ENCODE measurements at places on chromosomes 2 and 18.

DNA sequence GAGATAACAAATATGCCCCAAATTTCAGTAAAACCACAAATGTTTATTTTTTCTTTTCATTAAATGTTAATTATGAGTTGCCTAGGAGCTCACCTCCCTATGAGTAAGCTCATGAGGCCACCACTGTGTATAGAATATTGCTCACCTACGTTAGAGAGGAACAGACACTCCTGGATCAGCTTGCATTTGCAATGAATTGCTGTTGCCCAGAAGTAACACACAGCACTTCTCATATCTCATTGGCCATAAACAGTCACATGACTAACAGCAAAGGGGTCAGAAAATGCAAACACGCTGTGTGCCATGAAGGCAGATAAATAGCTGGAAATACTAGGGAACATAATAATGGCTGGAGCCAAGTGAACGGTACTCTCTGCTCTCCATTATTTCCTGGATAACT, 89.0 kb upstream of the GALNT5 start:
- no peak for DNase-seq

- DNase-seq = no peak
Observed at GRCh38 chr2:187233811-187234210, 214.2 kb downstream of the CALCRL start.

DNA sequence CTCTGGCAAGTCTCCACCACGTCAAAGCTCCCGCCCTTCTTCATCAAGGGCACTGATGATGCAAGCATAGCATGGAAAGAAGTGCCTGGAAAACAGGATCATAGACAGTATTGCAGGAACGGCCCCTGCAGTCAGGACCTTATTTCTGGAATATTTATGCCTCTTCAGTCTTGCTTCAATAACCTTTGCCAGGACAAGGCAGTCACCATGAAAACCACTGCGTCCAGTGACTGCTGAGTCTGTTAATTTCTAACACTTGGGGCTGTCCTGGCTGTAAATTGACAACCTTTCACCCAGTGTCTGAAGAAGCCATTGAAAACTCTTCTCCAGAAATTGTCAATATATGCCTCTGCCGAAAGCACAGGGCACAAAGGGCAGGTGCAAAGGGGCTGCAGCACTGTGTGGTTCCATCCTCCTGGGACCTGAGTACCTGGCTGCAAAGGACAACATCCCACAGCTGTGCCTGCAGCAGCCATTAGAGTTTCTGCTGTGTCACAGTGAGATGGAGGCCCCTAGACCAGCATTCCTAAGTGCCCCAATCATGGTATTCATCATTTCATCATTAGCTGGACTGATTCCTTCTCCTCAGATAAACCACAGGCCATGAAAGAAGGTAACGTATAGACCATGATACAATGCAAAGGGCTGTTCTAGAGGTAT, 819.6 kb downstream of the RNF144A start:
- no peak for DNase-seq

- no peak for DNase-seq
Observed at GRCh38 chr2:47073641-47074040, 81.5 kb downstream of the STPG4 start.

- no peak for DNase-seq
Observed at GRCh38 chr18:49739275-49739674, 74.1 kb downstream of the ACAA2 start.

DNA sequence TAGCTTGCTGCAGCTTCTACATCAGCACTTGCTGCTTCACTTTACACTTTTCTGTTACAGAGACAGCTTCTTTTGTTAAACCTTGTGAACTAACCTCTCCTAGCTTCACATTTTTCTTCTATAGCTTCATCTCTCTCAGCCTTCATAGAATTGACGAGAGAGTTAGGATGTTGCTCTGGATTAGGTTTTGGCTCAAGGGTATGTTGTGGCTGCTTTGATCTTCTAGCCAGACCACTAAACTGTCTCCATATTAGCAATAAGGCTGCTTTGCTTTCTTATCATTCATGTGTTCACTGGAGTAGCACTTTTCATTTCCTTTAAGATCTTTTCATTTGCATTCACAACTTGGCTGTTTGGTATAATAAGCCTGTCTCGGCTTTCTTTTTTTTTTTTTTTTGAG, 46.3 kb upstream of the GRB14 start:
- peak; percentile 7 for DNase-seq

DNA sequence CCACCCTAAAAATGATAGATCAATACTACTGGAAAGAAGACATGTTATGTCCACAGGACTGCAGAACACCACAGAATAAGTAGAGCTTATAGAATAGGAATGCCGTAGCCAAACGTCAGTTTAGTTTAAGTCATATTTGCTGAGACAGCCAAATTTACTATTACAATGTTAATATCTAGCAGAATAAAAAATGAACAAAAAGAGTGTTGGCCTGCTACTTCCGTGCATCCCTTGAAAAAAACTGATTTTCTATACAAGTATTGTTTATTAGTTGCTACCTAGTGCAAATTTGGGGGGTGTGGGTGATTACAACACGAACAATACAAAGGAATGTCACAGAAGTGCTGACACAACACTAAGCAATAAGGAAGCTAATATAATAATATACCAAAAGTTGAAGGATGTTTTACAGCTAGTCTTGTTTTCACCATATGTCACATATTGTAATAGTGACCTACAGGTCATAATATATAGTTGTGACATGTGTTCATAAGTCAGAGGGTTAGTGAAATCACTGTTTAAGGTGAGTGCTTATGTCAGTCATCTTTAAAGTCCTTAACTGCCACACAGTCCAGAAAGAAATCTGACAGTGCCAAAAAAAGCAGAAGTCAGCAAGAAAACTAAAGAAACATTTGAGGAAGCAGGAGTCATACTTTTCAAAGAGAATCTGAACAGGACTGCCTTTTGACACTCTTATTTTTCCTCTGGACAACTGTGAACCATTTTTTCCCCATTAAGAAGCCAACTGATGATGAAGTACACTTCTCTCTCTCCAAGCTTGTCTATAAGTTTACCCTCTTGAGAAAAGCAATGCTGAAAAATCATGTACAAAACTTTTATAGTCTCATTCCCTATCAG, 376.4 kb downstream of the ZEB2 start:
- no peak for DNase-seq

GRCh38 chr18:11305507-11305906, 156.1 kb upstream of the PIEZO2 start:
- DNase-seq = no peak

GRCh38 chr2:42859006-42859552, 66.7 kb upstream of the HAAO start:
- DNase-seq = peak; percentile 84

DNA sequence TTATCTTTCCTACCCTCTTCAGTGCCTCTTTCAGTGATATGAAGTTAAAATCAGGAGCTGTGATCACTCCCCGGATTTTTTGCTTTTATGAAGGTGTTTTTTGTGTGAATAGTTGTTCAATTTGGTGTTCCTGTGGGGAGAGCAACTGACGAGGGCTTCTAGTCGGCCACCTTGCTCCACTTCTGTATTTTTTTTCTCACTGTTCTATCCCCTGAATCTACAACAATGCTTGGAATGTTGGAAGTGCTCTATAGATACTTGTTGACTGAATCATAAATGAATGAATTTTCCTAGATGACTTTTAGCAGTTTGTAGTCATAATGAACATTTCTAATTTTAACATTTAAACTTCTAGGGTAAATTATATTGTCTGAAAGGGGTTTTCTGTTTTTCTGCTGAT, 247.3 kb downstream of the ZNF385B start:
- no peak for DNase-seq

- no peak for DNase-seq
Observed at GRCh38 chr18:25614168-25614567, 262.2 kb upstream of the ZNF521 start.

DNA sequence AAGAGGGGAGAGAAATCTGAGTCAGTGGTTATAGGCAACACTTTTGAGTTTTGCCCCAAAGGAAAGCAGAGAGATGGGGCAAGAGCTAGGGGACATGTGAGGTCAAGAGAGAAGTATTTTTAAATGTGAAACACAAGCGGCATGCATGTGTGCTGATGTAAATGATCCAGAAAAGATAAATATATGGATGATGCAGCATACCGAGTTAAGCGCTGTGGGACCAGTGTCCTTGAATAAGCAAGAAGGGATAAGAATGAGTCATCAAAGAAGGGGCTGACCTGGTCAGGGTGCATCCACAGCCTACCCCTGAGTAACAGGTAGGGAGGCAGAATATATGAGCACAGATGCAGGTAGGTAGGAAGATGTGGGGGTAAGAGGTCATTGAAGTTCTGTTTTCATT, 180.9 kb downstream of the TRABD2A start:
- no peak for DNase-seq

GRCh38 chr18:32893915-32894314, 121.1 kb upstream of the KLHL14 start:
- no peak for DNase-seq

- no peak for DNase-seq
Observed at GRCh38 chr2:12080360-12080759, 333.9 kb downstream of the LPIN1 start.

DNA sequence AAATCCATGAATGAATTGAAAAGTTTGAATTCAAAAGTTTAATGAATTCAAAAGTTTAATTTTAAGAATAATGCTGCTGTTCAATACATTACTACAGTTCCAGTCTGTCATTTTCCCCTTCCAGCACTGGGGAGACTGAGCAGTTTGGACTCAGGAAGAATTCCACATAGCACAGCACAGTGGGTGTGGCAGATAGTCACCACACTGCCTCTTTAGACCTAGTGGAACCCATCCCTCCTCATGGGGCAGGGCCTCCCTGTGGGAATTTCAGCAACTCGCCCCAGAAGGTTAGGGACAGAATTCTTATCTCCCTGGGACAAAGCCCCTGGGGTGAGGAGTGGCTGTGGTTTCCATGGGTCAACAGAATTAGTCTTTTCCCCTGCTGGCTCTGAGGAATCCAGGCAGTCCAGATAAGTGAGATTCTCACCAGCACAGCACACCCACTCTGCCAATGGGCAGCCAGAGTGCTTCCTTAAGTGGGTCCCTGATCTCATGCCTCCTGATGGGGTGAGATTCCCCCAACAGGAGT, 442.0 kb upstream of the SYT4 start:
- no peak for DNase-seq

DNA sequence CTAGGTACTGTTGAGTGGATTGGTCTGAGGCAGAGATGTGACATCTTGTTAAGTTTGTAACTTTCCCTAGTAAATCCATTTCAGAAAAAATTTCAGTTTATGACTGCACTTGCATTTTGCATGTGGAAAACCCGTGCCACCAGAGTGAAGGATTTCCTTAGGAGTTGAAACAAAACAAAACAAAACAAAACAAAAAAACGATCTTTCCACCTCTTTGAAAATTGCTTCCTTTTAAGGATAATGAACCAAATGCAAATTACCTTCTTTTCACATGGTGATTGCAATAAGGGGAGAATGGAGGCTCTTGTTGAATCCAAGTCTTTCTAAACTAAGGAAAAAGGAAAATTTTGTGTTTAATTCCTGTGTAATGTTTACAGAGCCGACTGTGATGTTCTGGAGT, 43.2 kb downstream of the PHLPP1 start:
- no peak for DNase-seq

- DNase-seq = no peak
Observed at GRCh38 chr2:195961873-195962272, 106.8 kb downstream of the DNAH7 start.

- no peak for DNase-seq
Observed at GRCh38 chr2:80363330-80363729, 58.8 kb upstream of the LRRTM1 start.

DNA sequence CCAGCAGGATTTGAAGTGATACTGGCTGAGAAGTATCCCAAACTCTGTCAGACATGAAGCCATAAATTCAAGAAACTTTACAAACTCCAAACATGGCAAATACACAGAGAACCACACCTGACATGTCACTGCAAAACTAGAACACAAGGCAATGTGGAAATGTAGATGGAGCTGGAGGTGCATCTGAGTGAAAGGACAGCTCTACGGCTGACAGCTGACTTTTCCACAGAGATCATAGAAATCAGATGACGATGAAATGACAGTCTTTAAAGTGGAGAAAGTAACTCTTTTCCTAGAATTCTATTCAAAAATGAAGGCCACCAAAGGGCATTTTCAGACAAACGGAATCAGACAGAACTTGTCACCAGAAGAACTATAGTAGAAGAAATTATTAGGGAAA, 97.5 kb downstream of the LDLRAD4 start:
- no peak for DNase-seq

DNA sequence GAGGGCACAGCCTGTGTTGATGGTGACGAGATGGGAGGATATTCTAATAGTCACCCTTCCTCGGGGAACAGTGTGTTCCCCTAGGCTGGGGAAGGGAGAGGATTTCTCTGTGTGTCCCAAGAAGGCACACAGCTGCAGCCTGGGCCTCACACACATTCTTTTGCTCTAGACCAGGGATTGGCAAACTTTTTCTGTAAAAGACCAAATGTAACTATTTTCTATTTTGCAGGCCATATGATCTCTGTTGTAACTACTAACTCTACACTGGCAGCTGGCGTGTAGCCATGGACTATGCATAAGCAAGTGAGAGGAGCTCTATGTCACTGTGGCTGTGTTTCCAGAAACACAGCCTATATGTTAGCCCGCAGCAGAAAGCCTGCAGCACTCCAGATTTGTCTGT, 65.8 kb downstream of the ARHGAP28 start:
- no peak for DNase-seq

DNA sequence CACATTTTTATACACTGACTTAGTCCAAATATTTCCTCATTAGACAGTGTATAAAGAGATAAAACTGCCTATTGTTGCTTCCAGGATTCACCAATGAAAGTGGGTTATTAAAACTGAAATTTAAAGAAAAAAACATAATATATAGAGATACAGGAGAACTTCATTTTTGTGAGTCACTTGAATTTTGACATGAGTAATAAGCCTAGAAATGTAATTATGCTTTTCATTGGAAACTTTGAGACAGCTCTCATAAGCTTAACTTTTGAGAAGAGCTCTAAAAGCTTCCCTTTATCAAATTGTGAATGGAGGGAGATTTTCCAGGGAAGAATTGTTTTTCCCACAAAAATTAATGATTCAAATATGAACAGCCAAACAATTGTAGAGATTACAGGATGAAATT, 14.1 kb downstream of the DYNC2LI1 start:
- DNase-seq = no peak

DNA sequence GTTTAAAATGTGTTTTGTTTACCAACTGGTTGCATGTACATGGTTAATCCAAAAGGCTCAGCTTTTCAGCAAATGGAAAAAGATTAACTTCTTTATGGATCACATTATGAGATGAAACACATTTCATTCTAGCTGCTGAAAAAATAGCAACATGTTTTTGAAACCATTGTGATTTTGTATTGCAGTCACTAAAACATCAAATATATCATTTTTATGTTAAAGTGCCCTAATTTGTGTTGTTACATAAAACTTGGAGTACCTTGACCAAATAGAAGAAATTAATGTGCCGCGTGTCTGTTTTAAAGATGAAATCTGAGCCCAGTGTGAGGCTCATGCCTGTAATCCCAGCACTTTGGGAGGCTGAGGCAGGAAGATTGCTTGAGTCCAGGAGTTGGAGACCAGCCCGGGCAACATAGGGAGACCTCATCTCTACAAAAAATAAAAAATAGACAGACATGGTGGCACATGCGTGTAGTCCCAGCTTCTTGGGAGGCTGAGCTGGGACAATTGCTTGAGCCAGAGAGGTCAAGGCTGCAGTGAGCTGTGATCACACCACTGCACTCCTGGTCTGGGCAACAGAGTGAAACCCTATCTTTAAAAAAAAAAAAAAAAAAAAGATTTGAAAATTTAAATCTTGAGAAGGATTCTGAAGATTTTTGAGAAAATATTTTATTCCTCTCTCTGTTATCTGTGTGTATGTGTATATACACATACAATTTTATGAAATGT, 96.6 kb downstream of the FMNL2 start:
- no peak for DNase-seq

- peak; percentile 16 for DNase-seq
Observed at GRCh38 chr2:11073251-11073650, 82.0 kb upstream of the SLC66A3 start.

- DNase-seq = peak; percentile 86
Observed at GRCh38 chr2:229273723-229274338, 2.7 kb upstream of the PID1 start.

Data from astrocyte of the spinal cord (primary cell).